ENCODE measurements at places on chromosomes 4 and X.

DNA sequence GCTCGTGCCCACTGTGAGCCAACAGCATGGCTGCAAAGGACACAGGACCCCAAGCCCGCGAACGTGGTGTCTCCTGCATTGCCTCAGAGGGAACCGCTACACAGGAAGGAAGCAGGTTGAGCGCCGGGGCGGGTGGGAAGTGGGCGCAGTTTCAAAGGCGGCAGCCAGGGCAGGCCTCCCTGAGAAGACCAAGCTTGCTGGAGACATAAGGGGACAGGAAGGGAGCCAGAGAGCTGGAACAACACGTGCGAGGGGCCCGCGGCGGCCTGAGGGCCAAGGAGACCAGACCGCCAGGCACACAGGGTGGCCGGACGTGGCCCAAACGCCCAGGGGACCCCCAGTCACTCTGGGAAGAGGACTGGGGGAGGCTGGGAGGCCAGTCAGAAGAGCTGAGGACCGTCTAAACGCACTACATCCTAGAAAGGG is 32.0 kb downstream of the CTBP1 start:
- no peak overlapping the region for H3K27ac ChIP-seq
- H3K4me1 ChIP-seq = peaks cover 17% of the 10 kb centered on the region
- no peaks in the 10 kb centered on the region for H3K27me3 ChIP-seq
- H3K36me3 ChIP-seq = peaks cover 71% of the 10 kb centered on the region

DNA sequence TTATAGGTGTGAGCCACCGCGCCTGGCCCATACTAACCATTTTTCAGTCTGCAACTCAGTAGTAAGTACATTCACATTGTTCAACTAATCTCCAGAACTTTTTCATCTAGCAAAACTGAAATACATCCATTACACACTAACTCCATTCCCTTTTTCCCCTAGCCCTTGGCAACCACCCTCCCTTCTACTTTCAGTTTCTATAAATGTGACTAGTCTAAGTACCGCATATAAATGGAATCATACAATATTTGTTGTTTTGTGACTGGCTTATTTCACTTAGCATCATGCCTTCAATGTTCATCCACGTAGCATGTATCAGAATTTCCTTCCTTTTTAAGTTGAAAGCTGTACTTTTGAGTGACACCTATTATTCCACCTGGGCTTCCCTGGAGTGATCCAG is 44.6 kb upstream of the SETD7 start:
- H3K36me3 ChIP-seq = no peaks in the 10 kb centered on the region
- no peak overlapping the region for H3K27ac ChIP-seq
- H3K4me1 ChIP-seq = peaks cover 18% of the 10 kb centered on the region
- H3K4me3 ChIP-seq = no peak overlapping the region
- H3K27me3 ChIP-seq = peaks cover 19% of the 10 kb centered on the region

DNA sequence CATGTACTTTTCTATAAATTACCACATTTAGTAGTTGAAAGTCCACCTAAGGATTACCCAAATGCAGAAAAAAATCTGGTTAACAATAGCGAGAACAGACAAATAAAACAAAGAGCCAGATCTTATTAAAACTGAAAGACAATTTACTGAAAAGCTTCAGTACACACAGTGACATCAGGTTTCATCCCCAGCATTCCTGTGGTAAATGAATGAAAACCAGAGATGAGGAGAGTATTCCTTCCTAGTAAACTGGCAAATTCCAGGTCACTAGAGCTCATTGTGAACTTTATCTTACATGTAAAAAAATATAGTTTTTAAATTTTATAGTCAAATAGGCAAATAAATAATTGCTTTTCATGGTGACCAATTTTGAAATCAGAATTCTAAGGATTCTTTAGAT is 1290.5 kb downstream of the ADGRL3 start:
- H3K27me3 ChIP-seq = no peaks in the 10 kb centered on the region
- H3K27ac ChIP-seq = no peak overlapping the region
- no peaks in the 10 kb centered on the region for H3K36me3 ChIP-seq
- no peak overlapping the region for H3K4me3 ChIP-seq

DNA sequence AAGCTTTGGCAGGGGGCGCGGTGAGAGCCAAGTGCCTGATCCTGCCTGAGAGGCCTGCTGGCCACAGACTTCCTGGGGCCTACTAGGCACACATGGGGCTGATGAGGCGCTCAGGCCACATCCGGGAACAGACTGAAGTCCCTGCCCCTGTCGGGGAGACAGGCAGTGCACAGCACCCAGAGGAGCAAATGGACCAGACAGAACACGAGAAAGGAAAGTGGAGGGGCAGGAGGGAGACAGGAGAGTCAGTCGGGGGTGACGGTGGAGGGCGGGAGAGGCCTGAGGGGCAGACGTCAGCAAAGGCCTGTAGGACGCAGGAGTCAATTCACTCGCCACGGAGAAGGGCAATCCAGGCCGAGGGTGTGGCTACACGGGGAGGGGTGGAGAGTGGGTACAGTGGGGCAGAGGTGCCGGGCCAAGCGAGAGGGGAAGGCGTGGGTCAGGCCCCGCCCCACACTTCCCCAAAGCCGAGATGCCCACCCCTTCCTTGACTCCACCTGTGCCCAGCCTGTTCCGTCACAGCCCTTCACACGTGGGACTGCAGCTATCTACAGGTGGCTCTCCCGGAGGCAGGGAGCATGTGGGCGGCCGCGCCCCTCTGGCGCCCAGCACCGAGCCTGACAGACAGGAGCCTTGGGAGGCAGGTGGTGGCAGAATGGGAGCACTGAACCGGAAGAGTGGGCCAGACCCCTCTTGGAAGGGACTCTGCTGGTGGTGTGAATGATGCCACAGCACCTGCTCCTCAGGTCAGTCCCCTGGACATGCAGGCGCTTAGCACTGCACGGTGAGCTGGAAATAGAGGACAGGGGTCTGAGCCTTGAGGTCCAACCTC is 20.5 kb downstream of the NOP14 start:
- peaks cover 96% of the 10 kb centered on the region for H3K36me3 ChIP-seq
- H3K4me1 ChIP-seq = peaks cover 12% of the 10 kb centered on the region
- DNase-seq = no peak

GRCh38 chrX:126485409-126485808 is 67.2 kb downstream of the DCAF12L1 start:
- no peak overlapping the region for H3K27ac ChIP-seq
- H3K4me1 ChIP-seq = peaks cover 4% of the 10 kb centered on the region
- no peak for DNase-seq
- H3K27me3 ChIP-seq = no peaks in the 10 kb centered on the region

DNA sequence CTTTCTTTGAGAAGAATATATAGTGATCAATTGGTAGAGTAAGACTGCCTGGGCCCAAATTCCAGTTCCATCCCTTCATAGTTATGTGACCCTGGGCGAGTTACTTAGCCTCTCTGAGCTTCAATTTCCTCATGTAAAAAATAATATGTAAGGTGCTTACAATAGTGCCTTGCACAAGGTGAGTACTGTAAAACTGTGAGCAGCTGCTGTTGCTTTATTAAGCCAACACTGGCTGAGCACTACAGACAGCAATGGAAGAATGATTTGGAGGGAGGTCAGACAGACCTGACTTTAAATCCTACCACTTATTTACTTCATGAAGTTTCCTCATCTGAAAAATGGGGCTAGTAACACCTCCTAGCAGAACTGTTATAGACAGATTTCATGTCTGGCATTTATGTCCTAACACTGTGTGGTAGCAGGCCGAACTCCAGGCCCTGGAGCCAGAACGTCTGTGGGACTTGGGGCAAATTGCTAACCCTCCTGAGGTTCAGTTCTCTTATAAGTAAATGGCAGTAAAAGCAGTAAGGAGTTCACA is 53.8 kb downstream of the RNF150 start:
- DNase-seq = no peak
- no peaks in the 10 kb centered on the region for H3K36me3 ChIP-seq
- H3K27ac ChIP-seq = no peak overlapping the region

DNA sequence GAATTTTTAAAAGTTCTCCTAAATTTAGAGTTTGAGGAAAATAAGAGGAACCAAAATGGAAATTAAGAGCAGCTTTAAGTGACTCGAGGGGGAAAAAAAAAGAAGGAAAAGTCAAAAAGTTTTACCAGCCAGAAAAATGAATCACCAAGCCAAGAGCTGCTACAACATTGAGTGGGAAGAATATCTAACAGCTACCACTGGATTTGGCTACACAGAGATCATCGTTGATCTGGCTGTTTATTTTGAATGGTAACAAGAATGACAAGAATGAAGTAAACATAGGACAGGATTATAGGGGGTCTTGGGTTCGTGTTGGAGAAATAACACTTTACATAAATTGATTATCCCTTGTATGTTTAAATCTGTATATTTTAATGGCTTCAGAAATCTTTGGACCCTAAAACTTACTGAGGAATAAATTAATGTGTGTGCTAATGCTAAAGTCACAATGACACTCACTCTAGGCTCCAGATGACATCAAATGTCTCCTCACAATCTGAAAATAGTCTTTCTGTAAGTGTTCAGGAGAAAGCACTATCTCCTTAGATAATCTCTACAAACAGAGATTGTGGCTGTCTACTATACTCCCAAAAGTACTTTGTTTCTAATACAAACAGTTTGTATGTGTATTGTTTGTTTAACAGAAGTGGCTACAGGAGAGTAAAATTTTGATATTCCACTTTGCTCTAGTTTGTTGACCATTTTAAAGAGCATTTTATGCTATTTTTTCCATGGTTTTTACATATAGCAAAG is 3.1 kb upstream of the CSN3 start:
- no peaks in the 10 kb centered on the region for H3K4me1 ChIP-seq
- DNase-seq = no peak
- no peak overlapping the region for H3K27ac ChIP-seq
- no peaks in the 10 kb centered on the region for H3K27me3 ChIP-seq
- H3K36me3 ChIP-seq = no peaks in the 10 kb centered on the region

GRCh38 chr4:98232202-98232601 is 29.0 kb upstream of the RAP1GDS1 start:
- H3K4me1 ChIP-seq = no peaks in the 10 kb centered on the region
- no peaks in the 10 kb centered on the region for H3K27me3 ChIP-seq
- peak; percentile 38 for DNase-seq
- H3K4me3 ChIP-seq = no peak overlapping the region
- H3K36me3 ChIP-seq = no peaks in the 10 kb centered on the region
- H3K27ac ChIP-seq = no peak overlapping the region

DNA sequence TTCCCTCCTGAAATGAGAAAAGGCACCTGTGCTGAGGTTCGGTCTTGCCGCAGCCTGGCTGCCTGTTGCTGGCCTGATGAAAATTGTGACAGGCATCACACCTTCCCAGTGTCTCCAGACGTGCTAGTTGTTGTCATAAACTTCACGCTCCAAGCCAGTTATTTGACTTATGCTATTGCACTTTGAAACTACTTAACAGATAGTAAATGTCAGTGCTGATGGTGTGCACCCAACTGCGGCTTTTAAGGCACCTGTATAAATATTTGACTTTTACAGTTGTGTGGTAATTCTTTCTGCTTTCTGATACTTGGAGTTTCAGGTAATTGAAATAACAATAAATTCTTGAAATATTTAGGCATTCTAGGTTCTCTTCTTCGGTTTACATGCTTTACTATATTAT is 1.8 kb downstream of the WWC2 start:
- H3K27ac ChIP-seq = no peak overlapping the region
- no peaks in the 10 kb centered on the region for H3K27me3 ChIP-seq
- peak overlapping the region; percentile 88 for H3K4me3 ChIP-seq
- peak; percentile 15 for DNase-seq
- no peaks in the 10 kb centered on the region for H3K36me3 ChIP-seq

- H3K27me3 ChIP-seq = no peaks in the 10 kb centered on the region
- no peak overlapping the region for H3K27ac ChIP-seq
- no peaks in the 10 kb centered on the region for H3K36me3 ChIP-seq
Measured at GRCh38 chr4:98620087-98620784, 38.2 kb downstream of the TSPAN5 start.

DNA sequence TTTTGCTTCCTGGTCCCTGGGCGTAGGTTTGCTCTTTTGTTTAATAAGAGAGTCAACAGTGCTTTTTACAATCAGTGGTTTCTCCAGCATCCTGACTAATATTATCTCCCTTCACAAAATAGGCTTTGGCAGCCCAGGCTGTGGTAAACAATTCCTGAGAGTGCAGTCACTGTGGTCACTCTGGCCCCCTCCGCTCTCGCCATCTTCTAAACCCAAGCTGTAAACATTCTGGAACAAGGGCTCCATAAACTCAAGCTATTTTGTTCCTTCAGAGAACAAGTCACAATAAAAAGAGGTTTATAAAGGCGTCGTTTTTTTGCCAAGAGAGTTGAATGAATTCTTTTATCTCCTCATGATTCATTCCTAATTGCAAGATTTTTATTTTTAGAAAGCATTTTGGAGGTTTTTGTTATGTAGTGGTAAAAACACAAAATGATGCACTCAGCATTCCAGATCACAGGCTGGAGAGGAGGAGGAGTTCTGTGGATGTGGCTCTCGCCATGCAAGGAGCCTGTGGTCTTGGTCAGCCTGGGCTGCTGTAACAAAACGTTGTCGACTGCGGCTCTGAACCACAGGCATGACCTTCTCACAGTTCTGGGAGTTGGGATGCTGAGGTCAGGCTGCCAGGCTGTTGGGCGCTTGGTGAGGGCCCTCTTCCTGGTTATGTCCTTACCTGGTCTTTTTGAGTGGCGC is 486.4 kb upstream of the FAT1 start:
- H3K27me3 ChIP-seq = no peaks in the 10 kb centered on the region
- DNase-seq = peak; percentile 92
- no peaks in the 10 kb centered on the region for H3K36me3 ChIP-seq

All from mesenchymal stem cell (in vitro differentiated cells and primary cell).